ENCODE measurements at places on chromosomes 5 and 9.

GRCh38 chr5:139472386-139473030, 1.7 kb downstream of the SMIM33 start:
- DNase-seq = peak; percentile 34

- DNase-seq = no peak
Observed at GRCh38 chr9:35029241-35029640, 39.7 kb downstream of the DNAJB5 start.

DNA sequence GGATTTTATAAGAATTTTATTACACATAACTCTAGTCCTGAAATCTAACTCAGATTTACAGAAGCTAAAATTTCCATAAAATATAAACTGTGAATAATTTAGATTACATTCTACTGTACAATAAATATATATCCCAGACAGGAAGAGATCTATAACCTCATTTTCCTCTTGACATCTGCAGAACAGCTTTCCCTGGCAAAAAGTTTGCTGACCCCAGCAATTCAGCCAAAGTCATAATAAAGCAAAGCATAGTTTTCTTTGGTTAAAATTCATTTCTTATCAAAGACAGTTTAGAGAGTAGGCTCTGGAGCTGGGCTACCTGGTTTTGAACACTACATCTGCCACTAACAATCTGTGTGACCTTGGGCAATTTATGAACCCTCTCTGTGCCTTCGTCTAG, 372.5 kb downstream of the CAAP1 start:
- no peak for DNase-seq

DNA sequence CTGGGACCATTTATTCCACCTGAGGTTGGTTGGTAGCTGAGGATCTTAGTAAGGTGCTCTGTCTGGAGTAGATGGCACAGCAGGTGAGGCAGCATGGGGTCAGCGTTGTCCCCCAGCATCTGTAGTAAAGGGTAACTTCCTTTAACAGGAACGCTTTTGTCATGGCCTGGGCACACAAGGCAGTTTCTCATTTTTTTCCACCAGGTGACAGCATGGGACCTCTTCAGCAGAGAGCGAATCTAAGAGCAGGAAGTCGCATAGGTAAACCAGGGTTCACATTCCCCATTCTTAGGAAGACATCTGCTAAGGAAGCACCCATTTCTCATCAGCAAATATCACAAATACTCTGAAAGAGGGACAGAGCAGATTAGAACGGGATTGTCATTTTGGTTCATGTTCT, 56.5 kb downstream of the GPR107 start:
- DNase-seq = no peak

- no peak for DNase-seq
Observed at GRCh38 chr9:2704504-2704903, 12.8 kb upstream of the KCNV2 start.

GRCh38 chr5:884345-885126, 8.1 kb downstream of the BRD9 start:
- DNase-seq = no peak

- DNase-seq = no peak
Observed at GRCh38 chr5:112472614-112473013, 53.5 kb upstream of the EPB41L4A start.

DNA sequence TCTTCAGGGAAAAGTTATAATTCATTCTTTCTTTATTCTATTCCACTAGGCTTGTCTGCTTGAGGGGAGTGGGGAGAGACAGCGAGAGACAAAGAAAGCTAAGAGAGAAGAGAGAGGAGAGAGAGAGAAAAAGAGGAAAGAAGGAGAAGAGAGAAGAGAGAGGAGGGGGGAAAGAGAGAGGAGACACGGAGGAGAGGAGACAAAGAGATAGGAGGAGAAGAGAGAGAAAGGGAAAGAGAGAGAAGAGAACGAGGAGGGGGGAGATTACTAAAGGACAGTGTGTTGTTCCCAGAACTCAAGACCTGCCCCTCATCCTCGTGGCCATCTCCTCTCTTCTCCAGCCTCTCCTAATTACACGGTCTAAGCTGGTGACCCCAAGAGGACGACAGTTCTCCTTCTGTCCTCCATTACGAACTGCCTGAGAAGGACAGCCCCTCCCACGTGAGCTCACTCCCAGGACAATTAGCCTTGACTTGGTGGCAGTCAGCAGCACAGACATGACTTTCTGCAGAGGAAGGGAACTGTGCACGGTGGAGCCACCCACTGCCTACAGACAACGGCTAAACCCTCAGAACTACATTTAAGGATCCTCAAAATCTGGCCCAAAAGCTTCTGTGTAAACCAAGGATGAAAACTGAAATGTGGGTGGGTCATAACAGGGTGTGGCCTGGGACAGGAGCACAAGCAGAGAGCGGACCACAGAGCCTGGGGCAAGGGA, 99.1 kb downstream of the COL23A1 start:
- DNase-seq = no peak

- DNase-seq = peak; percentile 28
Observed at GRCh38 chr5:169980418-169981053, at the start of gene INSYN2B. INSYN2B (minus strand) TSS chr5:169980495; CDS start chr5:169883898, 96,597 bp downstream.

- DNase-seq = no peak
Observed at GRCh38 chr5:127101533-127101932, 28.2 kb upstream of the C5orf63 start.

DNA sequence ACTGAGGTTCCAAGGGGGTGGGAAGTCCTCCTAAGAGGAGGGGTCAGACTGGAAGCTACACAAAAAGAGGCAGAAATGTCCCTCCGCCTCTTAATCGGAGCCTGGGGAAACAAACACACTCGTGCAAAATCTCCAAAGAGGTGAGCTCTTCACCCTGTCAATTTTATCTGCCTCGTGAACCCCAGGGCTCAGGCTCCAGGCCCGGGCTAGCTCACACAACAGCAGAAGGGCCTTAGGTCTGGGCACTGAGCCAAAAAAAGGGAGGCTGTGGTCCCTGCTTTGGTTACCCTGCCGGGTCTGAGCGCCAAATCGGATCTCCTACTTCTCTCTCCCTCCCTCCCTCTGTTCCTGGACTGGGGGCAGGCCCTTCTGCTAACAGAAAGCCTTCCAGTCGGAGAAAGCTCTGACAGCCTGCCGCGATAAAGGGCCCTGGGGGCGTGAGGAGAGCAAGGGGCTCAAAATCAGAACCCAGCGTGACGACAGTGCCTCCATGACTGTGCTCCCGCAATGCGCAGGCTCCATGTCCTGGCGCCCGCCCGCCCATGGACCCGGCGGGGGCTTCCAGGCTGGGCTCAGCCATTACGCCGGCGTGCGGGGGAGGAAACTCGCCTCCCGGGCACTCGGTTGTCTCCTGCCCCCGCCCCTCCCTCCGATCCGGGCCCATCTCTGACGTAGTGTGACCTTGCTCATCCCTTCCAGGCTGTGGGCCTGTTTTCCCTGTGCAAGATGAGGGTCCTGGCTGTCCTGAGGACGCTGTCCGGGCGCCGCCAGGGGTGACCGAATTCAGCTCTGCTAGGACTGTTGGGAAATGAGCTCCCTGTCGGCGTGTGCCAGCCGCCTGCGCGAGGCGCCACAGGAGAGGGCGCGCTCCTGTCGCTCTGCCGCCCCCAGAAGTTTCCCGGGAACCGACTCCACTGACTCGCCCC, 865 bp upstream of the SLC22A4 start:
- peak; percentile 90 for DNase-seq

- no peak for DNase-seq
Observed at GRCh38 chr5:9445826-9446388, 100.0 kb downstream of the SEMA5A start.

GRCh38 chr5:1524799-1525623, 1.3 kb upstream of the LPCAT1 start:
- DNase-seq = no peak

DNA sequence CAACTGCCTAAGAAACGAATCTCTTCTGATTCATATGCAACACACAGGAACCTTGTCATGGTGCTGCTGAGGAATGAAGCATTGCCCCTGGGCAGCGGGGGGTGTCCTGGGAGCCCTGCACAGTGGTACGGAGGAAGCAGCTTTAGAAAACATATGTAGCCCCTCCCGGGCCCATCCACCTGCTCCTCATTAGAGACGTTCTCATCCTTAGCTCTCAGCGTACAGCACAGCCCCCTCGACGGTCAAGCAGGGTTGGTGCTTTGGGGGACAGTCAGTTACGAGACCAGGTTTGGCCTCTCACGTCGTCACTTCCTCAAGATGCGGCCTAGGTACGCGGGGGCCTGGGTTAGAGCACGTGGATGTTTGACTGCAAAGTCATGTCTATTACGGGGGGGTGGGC, 28.4 kb upstream of the LAMC3 start:
- no peak for DNase-seq

DNA sequence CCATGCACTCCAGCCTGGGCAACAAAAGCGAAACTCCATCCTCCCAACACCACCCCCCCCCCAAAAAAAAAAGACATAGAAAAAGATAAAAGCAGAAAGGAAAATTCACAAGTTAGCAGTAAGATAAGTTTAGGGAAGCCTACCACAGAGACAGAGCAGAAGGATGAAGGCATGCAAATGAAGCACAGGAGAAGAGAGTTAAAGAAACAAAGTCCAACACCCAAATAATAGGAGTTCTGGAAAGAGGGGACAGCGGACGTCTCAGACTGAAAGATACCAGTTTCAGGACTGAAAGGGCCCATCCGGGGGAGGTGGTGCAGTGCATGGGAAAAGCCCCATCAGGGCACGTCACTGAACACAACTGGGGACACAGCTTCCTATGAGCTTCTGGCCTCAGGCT, 54.3 kb downstream of the OTULIN start:
- DNase-seq = no peak

DNA sequence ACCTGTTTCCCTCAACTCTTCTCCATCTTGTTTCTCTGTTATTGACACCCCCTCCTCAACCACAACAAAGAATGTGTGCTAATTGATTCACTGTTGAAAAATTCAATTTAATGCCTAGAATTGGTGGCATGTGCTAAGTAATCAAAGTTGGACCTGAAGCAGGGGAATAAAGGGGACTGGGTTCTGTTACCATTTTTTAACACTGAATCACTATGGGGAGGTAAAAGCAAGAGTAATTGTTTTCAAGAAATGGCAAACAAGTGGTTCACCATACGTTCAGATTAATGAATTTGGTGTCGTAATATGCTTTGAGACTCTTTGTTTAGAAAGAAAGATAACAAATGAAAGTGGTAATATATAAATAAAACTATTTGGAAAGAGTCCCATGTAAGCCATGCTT, 17.0 kb upstream of the SSBP2 start:
- no peak for DNase-seq

DNA sequence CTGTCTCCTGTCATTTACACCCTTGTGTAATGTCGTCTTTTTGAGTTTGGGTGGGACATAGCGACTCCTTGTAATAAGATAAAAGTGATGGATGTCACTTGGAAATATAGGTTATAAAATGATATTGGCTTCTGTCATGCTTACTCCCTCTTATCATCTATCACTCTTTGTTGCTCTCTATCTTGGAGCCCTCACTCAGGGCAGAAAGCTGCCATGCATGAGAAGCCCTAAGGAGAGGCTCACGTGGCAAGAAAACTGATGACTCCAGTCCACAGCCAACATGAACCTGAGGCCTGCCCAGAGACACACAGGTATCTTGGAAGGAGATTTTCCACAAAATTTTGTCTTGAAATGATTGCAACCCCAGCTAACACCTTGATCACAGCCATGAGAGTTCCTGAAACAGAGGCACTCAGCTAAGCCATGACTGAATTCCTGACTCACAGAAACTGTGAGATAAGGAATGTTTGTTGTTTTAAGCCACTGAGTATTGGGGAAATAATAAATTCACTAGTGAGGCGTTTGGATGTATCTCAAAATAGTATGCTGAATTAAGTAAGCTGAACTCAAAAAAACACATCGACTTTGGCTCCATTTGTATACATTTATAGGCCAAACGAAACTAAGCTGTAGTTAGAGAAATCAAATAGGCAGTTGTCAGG, 216.7 kb downstream of the CDH18 start:
- no peak for DNase-seq

DNA sequence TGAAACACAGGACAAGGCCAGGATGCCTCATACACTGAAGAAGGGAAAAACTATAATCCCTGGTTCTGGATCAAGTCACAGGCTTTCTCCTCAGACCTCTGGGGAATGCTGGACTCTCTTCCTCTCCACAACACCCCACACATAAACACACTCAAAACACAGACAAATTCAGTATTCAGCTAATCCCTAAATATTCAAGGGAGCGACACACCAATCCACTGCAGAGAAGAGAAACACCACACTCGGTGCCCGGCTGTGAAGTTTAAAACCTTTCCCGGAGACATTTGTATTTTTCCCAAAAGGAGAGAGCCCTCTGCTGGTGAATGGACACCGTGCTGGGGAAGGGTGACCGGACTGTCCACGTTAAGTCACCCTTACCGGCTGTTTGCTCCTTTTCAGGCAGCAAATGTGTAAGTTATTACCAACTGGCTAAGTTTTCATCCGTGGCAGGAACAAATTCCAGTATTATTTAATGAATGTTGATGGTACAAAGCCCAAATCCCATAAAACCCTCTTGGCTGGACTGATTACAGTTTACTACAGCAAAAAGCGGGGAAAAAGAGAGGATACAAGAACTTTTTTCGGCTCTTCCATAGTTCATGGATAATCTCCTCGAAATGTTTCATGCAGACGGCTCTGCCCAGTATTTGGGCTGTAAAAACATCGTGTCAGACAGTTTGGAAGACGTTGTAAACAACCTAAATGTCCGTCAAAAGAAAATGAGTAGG, 130.9 kb upstream of the SLC30A5 start:
- peak; percentile 25 for DNase-seq

DNA sequence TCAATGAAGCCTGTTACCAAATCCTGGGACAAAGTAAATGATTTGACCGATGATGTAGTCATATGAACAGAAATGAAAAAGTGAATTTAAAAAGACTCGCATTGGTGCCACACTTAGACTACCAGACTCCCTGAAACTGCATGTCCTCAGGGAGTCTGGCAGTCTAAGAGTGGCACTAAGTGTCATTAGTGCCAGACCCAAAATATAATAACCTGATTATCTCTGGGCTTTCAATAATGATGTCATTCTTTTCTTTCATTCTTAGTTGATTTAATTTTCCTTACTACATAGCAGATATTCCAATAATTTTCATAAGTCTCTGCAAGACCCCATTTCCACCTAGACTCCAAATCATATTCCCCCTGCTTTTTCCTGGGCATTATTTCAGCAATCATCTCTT, 59.0 kb downstream of the OR2K2 start:
- DNase-seq = no peak

DNA sequence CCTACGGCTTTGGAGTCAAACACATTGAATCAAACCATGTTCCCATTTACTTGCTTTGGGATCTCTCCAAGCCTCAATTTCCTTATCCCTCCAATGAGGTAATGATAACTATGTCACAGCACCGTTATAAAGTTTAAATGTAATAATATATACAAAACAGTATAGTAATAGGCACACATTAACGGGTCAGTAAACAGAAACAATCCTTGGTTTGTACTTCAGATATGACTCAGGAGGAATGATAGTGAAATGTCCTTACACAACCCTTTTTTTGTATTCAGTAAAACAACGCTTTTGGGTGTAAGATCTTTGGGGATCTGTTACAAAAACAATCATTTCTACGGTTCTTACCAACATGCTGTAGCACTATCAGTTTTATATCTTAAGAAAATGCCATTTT, 178.5 kb upstream of the GNA14 start:
- DNase-seq = no peak

- DNase-seq = no peak
Observed at GRCh38 chr5:113140837-113141671, 164.5 kb downstream of the DCP2 start.

GRCh38 chr9:89498852-89499480, 1.1 kb upstream of the SEMA4D start:
- peak; percentile 56 for DNase-seq

- no peak for DNase-seq
Observed at GRCh38 chr5:161022151-161022550, 170.1 kb upstream of the ATP10B start.

Measured in stimulated activated CD4-positive, alpha-beta T cell treated with anti-CD3 and anti-CD28 coated beads, Interleukin-15, amount 100 ng/mL, for 24 hours (primary cell).